ENCODE measurements at places on chromosomes 7 and 10.

DNA sequence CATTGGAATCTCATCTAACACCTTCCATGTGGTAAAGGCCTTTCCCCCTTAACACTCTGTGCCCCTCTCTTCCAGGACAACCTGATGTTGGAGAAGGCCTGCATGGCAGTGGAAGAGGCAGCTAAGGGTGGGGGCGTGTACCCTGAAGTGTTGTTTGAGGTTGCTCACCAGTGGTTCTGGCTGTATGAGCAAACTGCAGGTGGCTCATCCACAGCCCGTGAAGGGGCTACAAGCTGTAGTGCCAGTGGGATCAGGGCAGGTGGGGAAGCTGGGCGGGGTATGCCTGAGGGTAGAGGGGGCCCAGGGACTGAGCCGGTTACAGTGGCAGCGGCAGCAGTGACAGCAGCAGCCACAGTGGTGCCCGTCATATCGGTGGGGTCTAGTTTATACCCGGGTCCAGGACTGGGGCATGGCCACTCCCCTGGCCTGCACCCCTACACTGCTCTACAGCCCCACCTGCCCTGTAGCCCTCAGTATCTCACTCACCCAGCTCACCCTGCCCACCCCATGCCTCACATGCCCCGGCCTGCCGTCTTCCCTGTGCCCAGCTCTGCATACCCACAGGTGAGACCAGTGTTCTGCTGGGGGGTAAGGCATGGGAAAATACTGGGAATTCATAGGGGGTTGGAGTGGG lies 12.4 kb downstream of the NDST2 start:
- DNase-seq: no peak

DNA sequence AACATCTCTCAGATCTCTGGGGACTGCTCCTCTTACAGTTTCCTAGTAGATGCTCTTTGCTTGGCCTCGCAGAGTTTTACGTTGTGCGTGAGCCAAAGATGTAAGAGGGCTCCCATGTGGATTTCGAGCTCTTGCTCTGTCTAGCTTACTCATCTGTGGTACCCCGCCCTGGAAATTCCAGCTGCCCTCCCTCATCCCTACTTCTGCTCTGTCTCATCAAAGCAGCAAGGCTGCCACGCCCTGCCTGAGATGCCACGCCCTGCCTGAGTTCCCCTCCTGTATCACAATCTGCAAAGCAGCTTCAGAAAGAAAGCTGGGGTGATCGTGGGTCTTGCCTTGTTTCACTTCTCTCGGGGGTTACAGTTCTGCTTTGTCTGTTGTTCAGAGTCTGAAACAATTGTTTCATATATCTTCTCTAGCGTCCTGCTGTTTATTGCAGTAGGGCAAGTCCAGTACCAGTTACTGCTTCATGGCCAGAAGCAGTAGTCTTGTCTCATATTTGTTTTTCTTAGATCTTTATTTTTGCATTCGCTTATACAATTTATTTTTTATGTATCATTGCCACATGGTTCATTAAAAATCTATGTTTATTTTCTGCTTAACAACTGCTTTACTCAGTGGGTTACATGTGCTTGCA lies 36.1 kb upstream of the CCNY start:
- DNase-seq: peak; percentile 95

DNA sequence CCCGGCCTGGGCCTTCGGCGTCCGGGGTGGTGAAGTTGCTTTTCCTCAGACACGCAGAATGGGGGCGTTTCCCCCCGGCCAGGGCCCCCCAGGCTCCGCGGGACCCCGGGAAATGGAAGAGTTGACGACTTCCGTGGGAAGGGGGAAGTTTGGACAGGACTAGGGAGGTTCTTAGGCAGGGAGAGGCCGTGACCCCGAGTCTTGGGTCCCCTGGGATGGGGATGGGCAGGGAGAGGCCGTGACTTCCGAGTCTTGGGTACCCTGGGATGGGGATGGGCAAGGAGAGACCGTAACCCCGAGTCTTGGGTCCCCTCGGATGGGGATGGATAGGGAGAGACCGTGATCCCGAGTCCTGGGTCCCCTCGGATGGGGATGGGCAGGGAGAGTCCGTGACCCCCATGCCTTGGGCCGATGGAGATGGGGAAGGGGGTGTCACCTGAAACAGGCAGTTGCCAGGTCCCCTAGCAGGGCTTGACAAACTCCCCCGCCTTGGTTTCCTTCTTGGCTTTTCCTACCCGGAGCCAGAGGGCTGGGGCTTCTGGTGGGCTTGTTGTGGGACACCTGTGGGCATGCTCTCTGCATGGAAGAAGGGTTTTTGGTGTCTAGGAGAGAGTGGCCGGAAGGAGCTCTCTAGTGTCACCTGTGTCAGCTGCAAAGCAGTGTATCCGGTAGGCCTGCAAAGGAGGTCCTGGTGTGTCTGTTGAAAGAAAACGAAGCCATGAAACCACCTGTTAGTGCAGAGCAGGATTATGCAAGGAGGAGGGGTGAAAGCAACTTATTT lies 1.1 kb downstream of the TRRAP start:
- no peak for DNase-seq

DNA sequence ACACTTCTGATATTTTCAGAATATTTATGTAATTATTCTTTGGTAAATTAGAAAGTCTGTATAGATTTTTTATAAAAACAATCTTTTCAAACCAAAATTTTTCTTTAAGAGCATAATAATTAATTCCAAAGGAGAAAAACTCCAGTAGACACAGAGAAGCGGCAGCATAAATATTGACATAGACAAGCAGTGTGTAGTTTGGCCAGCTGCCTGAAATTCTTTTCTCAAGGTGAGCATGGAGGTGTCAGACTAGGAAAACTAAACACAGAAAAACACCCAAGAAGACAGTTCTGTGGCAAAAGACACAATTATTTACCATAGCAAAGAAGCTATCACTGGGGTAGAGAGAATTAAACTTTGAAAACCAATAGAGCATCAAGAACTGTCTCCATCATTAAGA lies 82.4 kb downstream of the KLF6 start:
- DNase-seq: no peak

- DNase-seq: peak; percentile 69
These were observed 20.0 kb downstream of the KCP start for GRCh38 chr7:128890306-128891109.

GRCh38 chr7:134126146-134126545 lies 994 bp upstream of the LRGUK start:
- DNase-seq: no peak

- DNase-seq: peak; percentile 45
These were observed 151.6 kb downstream of the KIAA1217 start for GRCh38 chr10:24360282-24361127.

GRCh38 chr10:44260286-44260928 lies 124.5 kb downstream of the CXCL12 start:
- no peak for DNase-seq

DNA sequence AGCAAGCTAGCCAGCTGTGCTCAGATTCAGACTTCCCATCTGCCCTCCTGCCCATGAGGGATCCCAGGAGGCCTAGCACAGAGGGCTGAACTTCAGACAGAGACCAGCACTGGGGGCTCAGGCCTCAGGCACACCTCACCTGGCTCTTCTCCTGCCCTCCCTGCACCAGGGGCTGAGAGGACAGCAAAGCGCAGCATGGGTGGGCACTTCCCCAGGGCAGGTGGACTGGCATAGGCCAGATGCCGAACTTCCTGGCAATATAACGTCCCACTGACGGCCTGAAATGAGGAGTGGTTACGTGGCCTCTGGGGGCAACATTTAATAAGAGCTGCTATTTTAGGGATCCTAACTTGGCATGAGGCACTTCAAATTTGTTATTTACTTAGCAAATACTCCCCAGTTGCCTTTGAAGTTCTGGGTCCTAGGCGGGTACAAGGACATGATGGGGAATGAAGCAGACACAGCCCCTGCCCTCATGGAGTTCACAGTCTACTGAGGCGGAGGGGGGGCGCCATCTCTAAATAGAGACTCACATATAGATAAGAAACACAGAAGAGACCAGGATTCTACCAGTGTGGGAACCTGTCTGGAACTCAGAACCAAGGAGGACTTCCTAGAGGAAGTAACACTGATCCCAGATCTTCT lies 101.8 kb upstream of the ZMIZ1 start:
- no peak for DNase-seq

- peak; percentile 46 for DNase-seq
These were observed 2.9 kb upstream of the MLLT10 start for GRCh38 chr10:21531164-21531563.

GRCh38 chr10:118920206-118920605 lies 109.3 kb upstream of the NANOS1 start:
- DNase-seq: no peak

- DNase-seq: no peak
These were observed 241.3 kb downstream of the ANK3 start for GRCh38 chr10:60148266-60148840.

GRCh38 chr7:92244808-92245486 lies 767 bp downstream of the KRIT1 start:
- peak; percentile 63 for DNase-seq

GRCh38 chr7:22173685-22174573 lies 183.0 kb downstream of the RAPGEF5 start:
- peak; percentile 48 for DNase-seq

DNA sequence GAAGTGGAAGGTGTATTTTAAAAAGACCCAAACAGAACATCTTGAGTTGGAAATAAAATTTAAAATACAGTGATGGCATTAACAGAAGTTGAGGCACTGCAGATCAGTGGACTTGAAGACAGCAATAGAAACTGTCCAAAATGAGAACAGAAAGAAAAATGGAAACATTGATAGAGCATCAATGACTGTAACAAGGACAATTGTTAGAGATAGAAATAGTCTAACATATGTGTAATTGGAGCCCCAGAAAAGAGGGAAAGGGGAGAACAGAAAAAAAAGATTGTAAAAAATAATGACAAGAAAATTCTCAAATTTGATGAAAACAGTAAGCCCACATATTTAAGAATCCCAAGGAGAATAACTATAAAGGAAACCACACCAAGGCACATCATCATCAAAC lies 29.4 kb downstream of the VKORC1L1 start:
- no peak for DNase-seq

DNA sequence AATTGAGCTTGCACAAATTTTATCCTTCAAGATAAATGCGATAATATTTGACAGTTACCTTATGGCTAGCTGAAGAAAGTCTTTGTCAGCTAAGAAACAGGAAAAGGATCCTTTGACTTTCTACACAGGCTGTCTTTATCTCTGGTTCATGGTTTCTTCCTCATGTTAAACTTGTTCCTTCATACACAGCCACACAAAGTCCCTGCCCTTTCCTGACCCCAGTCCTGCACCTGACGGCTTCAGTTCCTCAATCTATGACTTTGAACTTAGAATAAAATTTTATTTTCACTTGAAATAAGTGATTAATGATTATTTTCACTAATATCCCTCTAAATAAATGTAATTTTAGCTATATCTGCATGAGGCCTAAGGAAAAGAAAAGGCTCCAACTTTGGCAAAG lies 77.8 kb upstream of the PRSS1 start:
- no peak for DNase-seq

DNA sequence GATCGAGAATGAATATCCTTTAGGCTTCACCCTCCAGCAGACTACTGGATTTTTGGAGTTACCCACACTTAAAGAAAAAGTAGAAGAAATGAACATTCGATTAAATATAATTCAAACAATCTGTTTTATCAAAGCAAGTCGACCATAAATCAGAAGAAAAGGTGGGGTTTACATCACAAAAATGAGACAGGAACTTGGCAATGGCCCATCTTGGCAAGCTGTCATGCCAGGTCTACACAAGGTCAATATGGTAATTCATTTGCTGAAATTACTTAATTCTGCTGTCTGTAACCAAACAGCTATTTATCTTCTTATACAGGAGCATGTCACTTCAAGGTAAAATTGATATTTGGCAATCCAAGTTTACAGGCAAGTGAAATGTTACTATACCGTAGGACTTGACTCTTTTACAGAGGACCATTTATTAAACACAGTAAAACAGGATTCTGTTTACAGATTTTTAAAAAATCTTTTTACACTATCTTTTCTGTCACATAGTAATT lies 640.6 kb upstream of the NRP1 start:
- DNase-seq: no peak

- DNase-seq: peak; percentile 61
These were observed 157.5 kb downstream of the CHN2 start for GRCh38 chr7:29352041-29352440.

- DNase-seq: no peak
These were observed 3.2 kb downstream of the CYP3A7 start for GRCh38 chr7:99731638-99732374.

DNA sequence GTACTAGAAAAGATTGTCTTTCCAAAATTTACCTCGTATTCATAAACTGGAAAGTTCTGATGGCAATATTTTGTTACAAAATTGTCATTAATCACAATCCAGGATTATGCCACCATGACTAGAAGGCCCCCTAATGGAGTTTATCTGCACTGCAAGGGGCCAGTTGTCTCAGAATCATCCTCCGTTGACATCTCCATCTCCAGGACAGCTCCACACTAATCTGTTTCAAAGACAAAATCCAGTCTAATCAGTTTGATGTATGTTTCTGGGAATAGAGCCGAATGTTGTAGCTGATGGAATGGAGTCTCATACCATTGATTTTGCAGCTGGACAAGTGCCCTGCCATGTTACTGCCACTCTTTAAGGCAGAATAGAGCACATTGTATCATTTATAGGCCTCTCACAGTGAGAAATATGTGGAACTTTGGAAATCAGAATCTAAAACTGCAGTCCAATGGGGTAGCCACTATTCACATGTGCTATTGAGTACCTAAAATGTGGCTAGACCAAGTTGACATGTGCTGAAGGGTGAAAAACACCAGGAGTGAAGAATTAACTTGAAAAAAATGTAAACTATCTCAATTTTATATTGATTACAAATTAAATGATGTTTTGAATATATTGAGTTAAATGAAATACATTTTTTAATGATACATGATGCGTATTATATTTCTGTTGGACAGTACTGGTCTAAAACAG lies 38.3 kb upstream of the TOMM7 start:
- DNase-seq: no peak

DNA sequence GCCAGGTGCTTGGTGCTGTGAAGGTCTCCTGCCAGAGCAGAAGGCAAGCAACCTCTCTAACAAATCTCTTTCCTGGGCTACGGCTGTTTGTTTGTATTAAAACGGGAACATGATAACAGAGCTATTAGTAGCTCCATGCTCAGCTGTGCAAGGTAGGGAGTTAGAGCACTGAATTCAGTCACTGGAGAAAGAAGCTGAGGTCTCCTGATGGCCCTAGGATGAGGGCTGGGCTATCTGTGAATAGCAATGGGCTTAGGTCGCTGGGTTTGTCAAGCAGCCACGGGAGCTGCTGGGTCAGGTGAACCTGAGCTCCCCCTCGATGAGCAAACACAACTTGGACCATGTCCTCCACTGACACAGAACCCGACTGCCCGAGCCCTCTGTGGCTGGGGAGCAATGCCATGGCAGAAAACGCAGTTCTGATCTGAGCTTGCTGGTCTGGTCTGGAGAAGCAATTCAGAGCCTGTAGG lies 24.4 kb downstream of the TACC2 start:
- no peak for DNase-seq

Data from suppressor macrophage treated with lipopolysaccharide for 1 hour (primary cell).